ENCODE measurements at places on chromosomes 6 and 20.

DNA sequence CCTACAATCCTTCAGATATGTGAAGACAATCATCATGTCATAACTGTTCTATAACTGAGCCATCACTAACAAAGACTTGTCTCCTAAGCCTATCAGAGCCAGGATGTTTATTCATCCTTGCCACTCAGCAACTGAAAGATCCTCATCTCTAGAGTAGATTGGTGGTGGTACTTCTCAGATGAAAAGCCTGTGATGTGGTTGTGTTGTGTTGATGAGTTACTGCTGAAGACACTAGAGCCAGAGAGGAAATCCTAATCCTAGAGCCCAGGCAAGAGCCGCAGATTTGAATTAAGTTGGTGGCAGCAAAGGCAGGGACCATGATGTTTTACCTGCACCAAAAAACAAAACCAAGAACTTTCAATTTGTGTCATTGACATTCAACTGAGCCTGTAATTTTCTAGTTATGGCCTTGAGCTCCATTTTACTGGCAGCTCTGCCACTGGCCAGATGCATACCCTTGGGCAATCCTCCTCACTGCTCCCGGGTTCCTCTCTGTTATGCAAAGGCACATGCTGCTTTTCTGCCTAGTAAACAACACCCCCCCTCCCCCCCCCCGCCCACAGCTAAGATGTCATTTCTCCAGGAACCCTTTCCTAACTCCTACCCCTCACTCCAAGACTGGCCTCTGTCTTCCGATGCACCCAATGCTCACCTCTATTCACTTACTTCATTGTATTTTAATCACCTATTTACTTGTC is 50.2 kb upstream of the REV3L start:
- no peak for DNase-seq

GRCh38 chr6:133965817-133966360 is 12.9 kb downstream of the TBPL1 start:
- no peak for DNase-seq

GRCh38 chr6:162702446-162702845 is 25.1 kb downstream of the PRKN start:
- DNase-seq = no peak

DNA sequence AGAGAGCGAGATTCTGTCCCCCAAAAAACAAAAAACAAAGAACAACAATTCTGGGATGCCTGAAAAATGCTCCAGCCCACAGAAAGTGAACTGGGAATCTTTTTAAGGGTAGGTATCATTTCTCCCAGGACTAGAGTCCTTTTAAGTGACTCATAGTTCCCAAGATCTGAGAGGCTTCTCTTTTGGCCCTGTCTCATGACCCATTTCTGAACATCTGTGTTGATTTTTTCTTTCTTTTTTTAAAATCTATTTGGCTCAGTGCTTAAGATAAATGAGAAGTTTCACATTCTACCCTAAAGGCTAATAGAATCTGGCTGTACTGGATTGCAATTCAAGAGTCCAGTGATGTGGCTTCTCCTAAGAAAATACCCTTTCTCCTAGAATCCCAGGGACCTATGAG is 217.6 kb upstream of the FOXQ1 start:
- no peak for DNase-seq

DNA sequence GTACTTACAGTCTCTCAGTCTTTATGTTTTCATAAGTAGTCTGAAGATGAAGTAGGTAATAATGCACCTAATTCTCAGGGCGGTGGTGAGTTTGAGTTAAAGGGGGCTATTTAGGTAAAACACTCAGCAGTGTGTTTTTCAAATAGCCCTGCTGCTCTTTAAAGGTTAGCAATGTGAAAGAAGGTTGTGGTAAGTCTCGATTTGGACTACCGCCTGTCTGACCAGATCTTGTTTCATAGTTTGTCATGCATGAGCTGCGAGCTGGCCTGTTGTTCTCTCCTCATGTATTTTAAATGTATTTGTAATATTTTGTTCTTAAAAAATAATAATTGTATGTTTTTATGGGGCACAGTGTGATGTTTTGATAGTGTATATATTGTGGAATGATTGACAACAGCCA is 340.2 kb downstream of the DHX35 start:
- DNase-seq = no peak

DNA sequence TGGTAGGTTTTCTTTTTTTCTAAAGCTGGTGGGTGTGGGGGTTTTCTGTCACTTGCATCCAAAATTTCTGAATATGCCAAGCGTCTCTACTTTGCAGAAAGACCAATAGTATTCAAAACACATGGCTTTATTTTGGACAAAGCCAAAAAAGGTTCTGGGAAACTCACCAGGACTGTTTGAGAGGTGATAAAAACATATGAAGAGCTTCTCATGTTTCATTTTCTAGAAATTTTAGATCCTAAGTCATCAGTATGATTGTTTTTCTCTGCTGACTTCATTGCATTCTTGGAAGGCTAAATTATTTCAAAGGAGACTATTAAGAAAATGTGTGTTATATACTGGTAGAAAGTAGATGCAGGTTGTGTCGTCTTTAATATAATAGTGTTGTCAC is 51.3 kb downstream of the GCLC start:
- no peak for DNase-seq

DNA sequence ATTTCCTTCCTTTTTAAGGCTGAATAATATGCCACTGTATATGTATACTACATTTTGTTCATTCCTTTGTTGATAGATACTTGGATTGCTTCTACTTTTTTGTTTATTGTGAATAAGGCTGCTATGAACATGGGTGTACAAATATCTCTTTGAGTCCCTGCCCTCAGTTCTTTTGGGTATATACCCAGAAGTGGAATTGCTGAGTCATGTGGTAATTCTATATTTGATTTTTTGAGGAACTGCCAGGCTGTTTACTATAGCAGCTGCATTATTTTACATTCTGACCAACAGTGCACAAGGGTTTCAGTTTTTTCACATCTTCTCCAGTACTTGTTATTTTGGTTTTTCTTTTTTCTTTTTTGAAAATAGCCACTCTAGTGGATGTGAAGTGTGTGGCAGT is 34.1 kb downstream of the CDS2 start:
- DNase-seq = no peak

DNA sequence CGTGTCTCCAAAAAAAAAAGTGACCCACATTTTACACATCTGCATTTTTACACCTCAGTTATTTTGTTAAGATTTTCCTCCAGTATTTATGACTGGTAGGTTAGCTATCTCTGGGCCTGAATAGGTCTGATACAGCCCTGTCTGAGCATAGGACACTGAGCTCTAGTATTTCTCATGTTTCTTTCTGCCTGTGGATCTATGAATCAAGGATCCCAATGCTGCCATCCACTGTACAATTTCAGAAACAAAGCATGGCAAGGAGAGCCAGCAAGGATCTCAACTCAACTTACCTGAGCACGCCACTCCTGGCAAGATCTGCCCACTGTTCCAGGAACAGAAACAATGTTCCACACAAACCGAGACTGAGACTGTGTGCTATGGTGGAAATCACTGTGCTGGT is 36.4 kb upstream of the ENPP5 start:
- no peak for DNase-seq

GRCh38 chr6:44062105-44062770 is 65.0 kb downstream of the MRPL14 start:
- no peak for DNase-seq

- DNase-seq = no peak
Measured at GRCh38 chr20:41121399-41121798, 15.9 kb upstream of the PLCG1 start.

DNA sequence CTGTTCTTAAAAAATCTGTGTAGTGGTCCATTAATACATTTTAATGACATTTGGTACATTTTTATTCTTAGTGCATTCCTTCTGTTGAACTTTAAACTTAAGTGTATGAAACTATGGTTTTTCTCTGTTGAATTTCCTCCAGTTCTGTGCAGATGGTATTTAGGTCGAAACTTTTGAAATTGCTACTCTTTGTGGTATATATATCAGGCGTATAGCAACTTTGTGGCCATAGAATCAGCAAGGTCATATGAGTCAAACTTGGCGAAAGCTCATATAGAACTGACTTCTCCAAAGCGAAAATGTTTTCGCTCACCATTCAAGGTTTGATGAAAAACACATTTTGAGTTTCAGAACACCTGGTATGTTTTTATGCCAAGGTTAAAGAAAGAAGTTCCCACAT is 93.7 kb downstream of the MAP3K4 start:
- DNase-seq = no peak

GRCh38 chr6:155311086-155311485 is 3.2 kb downstream of the TFB1M start:
- no peak for DNase-seq

DNA sequence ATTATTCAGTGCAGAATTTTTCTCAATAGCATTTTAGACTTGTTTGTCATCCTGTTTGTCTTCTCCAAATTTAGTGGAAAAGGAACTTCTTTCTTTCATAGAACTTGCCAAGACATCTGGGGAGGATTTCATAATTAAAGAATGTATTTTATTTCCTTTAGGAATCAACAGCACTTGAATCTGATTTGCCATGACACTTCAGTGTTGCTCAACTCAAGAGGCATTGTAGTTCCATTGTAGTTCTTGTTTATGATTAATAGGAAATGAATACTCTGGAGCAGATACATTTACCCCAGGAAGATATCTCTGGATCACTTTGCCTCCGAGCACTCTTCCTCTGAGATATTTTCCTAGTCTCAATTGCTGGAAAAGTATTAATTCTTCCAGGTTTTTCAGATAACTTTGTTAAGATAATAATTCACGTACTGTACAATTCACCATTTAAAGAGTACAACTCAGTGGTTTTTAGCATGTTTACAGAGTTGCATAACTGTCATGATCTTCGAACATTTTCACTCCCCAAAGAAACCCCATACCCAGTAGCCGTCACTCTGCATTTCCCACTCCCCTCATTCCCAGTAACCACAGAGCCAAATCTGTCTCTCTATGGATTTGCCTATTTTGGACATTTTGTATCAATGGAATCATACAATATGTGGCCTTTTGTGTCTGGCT is 29.7 kb downstream of the AKAP12 start:
- no peak for DNase-seq

DNA sequence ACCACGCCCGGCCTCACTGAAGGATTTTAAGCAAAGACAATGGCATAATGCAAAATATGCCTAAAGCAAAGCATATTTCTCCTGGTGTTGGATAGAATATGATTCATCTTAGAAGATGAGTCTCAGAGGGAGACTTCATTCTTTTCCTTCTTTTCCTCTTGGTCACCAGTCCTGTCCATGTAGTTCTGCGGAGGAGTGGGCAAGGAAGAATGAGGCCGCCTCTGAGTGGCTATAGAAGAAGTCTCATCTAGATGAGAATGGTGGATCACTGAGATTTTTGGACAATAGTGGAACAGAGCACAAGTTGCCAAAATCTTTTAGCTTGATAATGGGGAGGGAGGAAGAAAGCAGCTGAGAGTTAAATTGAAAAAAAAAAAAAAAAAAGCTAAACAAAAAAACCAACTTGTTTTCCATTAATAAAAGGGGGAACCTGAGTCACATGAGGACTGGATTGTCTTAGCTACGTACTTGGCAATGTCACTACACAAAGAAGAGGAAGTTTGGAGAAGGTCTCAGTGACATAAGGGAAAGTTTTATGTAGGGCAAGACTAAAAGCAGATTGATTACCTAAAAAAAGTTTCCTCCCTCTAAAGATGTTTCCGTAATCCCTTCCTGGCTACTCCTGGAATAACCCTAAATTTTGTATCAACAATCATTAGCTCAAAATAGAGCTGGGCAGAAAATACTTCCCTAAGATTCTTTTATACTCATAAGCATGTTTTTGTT is 6.0 kb downstream of the CD83 start:
- no peak for DNase-seq

GRCh38 chr6:163367497-163368183 is 46.9 kb upstream of the QKI start:
- no peak for DNase-seq

- DNase-seq = no peak
Measured at GRCh38 chr6:47034421-47034820, 7.7 kb downstream of the ADGRF1 start.

- DNase-seq = no peak
Measured at GRCh38 chr6:52925042-52925441, 15.5 kb upstream of the GSTA3 start.

DNA sequence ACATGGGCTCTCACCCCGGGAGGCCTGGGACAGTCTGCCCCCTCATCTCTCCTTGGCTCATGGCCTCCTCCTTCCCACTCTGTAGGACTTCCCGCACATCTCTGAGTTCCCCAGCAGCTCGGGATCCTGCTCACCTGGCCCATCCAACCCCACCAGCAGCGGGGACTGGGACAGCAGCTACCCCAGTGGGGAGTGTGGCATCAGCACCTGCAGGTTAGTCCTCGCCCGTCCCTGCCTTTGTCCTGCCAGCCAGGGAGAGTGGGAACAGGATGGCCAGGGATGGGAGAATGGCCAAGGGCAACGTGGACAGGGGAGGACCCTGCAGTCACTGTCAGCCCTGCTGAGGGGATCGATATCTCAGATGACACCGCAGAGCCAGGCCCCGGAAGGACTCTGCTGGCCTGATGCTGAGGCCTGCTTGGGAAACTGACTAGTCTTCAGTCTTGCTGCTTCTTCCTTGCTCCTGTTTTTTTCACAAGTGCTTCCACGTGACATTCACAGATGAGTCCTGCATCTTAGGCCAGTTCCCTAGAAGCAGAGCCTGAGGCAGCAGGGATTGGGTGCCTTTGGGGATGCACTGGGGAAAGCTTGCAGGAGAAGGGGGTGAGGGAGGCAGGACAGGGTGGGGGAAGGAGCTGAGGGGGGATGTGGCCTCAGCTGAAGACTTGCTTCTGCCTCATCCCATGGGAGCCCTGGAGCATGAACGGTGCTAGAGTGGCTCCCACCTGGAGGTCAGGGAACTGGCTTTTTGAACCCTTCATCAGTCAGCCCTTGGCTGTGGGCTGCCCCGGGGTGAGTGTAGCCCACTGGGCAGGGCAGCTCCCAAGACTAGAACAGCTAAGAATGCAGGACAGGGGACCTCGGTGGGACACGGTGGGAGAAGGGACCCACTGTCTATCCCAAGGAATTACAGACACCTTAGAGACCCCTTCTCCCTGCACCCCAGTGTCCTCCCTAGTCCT is 120.1 kb downstream of the JPH2 start:
- DNase-seq = no peak

DNA sequence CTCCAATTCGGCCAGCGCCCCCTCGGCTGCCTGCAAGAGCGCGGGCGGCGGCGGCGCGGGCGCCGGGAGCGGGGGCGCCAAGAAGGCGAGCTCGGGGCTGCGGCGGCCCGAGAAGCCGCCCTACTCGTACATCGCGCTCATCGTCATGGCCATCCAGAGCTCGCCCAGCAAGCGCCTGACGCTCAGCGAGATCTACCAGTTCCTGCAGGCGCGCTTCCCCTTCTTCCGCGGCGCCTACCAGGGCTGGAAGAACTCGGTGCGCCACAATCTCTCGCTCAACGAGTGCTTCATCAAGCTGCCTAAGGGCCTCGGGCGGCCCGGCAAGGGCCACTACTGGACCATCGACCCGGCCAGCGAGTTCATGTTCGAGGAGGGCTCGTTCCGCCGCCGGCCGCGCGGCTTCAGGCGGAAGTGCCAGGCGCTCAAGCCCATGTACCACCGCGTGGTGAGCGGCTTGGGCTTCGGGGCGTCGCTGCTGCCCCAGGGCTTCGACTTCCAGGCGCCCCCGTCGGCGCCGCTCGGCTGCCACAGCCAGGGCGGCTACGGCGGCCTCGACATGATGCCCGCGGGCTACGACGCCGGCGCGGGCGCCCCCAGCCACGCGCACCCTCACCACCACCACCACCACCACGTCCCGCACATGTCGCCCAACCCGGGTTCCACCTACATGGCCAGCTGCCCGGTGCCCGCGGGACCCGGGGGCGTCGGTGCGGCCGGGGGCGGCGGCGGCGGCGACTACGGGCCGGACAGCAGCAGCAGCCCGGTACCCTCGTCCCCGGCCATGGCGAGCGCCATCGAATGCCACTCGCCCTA is 963 bp downstream of the FOXF2 start:
- DNase-seq = no peak
